ENCODE measurements at places on chromosomes 2 and 18.

DNA sequence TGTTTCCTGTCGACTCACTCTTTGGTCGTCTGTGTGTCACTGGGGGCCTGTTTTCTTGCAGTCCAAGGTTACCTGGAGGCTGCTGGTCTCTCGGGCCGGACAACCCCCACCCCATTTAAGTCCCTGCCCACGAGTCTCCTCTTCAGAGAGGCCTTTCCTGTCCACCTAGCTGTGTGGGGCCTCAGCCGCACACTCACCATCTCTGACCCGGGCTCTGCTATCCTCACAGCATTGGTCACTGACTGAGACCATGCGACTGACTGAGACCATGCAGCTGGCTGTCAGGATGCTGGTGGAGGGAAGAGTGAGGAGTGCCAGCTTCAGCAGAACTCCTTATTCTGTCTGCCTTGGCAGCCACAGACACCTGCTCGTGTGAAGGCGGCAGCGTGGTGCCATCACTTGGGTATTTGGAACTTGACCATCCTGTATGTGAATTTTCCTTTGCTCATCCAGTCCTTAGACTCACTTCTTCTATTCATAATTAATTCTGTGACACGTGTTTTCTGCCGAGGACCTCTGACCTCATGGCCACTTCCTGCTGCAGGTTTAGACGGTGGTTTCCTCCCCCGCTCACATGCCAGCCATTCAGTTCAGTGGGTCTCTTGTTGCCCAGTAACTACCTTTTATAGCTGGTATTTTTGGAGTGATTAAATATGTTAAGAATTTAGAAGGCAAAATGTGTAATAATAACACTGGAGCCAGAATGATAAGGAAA is 47.5 kb upstream of the ASB1 start:
- DNase-seq, result no peak

DNA sequence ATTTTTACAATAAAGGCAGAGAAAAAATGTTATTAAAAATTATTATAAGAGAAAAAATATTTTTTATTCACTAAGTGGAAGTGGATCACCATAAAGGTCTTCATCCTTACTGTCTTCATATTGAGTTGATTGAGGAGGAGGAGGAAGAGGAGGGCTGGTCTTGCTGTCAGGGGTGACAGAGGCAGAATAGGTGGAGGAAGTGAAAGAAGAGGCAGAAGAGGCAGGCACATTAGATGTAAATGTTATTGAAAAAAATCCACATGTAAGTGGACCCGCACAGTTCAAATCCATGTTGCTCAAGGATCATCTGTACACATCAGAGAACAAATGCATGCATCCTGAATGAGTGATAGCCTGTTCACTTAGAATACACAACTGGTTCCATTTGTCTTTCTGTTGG is 6.4 kb upstream of the SPATS2L start:
- no peak for DNase-seq

DNA sequence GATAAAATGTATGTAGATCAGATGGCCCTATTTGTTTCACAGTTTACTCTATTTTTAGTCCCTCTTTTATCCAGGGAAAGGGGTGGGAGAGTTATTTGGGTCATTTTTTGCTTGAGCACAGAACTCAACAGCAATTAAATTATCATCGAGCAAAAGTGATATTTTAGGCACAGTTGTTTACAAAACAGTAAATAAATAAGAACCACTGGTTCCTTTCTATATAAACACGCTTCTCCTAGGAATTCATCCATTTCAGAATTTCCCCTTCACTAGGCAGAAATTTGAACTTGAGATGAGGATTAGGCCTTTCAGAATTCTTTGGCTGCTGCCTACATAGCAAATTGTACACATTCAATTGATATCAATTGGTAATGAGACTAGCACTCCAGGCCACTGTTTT is 812.4 kb downstream of the CNTNAP5 start:
- DNase-seq, result no peak

- no peak for DNase-seq
These were observed 272.9 kb downstream of the IRS1 start for GRCh38 chr2:226526716-226527115.

- DNase-seq, result no peak
These were observed 144.8 kb downstream of the RNF152 start for GRCh38 chr18:61748004-61748403.

DNA sequence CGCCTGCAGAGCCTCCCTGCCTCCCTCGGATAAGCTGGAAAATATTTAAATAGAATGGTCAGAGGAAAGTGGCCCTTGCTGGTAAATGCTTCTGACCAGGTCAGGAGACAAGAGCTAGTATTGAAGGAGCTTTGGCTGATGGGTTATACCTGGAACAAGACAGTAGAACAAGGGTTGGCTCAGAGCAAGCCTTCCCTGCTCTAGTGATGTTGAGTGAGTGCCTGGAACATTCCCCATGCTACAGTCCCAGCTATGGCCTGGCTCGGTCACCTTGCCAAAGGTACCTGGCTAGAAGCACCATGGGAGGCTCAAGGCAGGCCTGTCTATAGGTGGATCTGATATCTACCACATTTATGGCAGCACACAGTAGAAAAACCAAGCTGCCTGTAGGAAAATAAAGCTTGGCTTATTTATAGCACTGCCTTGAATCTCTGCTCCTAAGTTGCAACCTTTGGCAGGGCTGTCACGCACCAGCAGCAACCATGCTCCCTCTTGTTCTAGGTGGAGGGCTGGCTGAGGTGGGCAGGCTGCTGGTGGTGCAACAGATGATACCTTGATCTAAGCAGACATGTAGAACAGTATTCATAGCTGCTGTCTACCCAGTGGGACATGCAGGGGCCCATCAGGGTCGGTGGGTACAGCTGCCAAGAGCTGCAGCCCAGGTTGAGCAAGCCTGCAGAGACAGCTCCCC is 66.7 kb upstream of the BCL2L11 start:
- no peak for DNase-seq

GRCh38 chr18:10562773-10563160 is 36.9 kb downstream of the NAPG start:
- no peak for DNase-seq

GRCh38 chr2:174024524-174025270 is 59.5 kb upstream of the SP3 start:
- no peak for DNase-seq

- DNase-seq, result no peak
These were observed 92.7 kb upstream of the FN1 start for GRCh38 chr2:215528555-215528954.

- DNase-seq, result no peak
These were observed 99.4 kb downstream of the FTCDNL1 start for GRCh38 chr2:199751492-199752120.

GRCh38 chr2:234588054-234588430 is 91.2 kb upstream of the ARL4C start:
- no peak for DNase-seq

- DNase-seq, result no peak
These were observed 381.0 kb downstream of the MTX2 start for GRCh38 chr2:176650104-176650837.
